NCI-H1694 (cell line): ENCODE measurements at places on chromosomes 4 and X.

DNA sequence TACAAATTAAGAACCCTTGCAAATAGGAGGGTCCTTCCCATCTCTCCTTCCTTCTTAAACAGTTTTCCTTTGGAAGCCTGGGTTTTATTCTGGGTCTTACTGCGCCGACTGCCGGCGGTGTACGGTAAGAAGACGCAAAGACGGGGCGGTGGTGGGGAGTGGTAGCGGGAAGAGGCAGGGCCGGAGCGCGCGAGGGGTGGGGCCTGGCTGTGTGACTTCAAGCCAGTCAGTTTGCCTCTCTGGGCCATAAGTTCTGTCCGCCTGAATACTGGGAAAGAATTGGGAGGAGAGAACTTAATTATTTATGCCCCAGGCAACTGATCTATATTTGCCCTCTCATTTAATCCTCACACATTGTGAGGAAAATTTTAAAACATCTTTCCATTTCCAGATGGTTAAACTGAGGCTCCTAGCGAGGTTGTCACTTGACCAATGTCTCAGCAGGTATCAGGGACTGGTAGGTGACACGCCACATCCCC lies 726 bp upstream of the KANTR start:
- DNase-seq = peak; percentile 72

DNA sequence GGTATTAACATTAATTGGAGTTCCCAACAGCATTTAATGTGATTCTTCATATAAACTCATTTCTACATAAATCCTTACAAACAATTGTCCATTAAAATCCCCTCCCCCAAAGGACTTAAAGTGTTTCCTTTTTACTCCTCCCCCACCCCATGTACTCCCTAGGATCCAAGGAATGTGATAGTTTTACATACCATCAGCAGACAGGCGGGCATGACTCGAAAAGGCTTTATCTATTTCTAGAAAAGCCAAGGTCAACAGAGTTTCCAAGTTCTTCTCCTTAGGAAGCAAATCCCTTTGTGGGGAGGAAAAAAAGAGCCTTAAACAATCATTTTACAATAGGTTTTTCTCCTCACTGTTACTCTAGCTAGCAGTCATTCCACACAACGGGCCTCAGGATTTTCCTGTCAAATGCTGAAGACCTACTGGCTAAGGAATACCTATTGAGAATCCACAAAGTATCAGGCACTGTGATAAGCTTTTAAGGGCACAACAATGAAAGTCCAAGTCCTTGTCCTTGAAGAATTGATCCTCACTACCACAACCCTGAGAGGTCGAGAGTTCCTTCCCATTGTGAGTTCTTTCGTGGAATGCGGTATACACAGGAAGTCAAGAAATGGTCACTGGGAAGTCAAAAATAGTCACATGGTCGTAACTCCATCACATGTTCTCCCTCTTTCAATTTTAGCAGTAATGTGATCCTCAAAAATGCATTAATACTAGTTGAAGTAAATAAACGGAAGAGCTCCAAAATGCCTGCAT lies 7.2 kb downstream of the PPM1K start:
- no peak for DNase-seq

GRCh38 chr4:80017125-80017854 lies 55.7 kb downstream of the ANTXR2 start:
- DNase-seq = no peak

DNA sequence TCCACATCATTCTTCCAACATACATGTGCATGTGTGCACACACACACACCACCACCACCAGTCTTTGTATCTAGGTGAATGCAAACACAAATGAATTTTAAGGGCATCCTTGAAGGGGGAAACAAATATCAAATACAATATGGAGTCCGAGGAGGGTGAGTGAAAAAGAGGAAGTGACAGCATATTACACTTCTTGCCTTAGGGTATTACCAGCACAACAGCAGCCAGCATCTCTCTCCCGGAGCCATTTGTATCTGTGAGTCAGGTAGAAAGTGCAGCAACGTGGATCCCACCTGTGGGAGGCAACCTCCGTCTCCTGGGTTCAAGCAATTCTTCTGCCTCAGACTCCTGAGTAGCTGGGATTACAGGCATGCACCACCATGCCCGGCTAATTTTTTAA lies 483.2 kb downstream of the SMARCA1 start:
- no peak for DNase-seq

DNA sequence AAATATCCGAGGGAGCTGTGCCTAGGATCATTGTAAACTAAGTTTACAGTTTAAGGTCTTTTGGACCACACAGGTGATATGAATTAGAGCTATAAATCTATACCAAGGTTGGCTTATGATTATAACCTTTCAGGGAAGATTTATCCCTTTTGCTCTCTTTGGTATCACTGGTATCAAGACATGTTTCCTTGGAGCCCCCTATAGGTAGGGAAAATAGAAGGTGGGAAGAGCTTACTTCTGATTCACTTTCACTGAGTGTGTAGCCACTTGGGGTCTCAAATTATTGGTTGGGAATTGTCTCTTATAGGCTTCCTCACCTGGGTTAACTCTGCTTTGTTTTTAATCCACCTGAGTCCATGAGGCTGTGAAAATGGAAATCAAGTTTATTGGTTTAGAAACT lies 262.1 kb upstream of the NR3C2 start:
- no peak for DNase-seq

- no peak for DNase-seq
Measured at GRCh38 chr4:181224852-181225251, 1018.4 kb upstream of the TENM3 start.

- DNase-seq = no peak
Measured at GRCh38 chr4:141702472-141703182, 66.2 kb downstream of the IL15 start.

GRCh38 chr4:87620491-87620890 lies 12.2 kb downstream of the DSPP start:
- no peak for DNase-seq

- DNase-seq = no peak
Measured at GRCh38 chrX:132114607-132115006, 13.2 kb downstream of the FRMD7 start.

DNA sequence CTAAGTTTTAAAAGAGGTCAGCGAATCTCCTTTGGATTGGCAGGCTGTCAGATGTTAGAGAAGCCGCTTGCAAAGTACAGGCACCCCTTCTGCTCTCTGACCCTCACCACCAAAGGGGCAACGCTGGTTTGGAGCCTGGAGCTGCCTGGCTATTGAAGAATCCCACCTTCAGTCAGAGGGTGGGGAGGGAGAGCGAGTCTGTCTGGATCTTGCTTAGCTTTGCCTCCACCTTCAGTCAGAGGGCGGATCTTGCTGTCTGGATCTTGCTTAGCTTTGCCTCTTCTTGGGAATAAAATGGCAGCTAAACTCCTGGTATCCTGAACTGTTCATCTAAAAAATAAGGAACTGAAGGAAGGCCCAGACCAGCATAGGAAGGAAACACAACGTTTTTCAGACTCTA lies 7.3 kb downstream of the CCDC110 start:
- no peak for DNase-seq

GRCh38 chrX:70969635-70970481 lies 39.0 kb upstream of the SLC7A3 start:
- no peak for DNase-seq

GRCh38 chr4:67701517-67701850 lies 529 bp upstream of the UBA6 start:
- no peak for DNase-seq

- DNase-seq = no peak
Measured at GRCh38 chrX:78517124-78517523, 142.0 kb downstream of the RTL3 start.

GRCh38 chr4:61298178-61298740 lies 98.1 kb downstream of the ADGRL3 start:
- DNase-seq = no peak

DNA sequence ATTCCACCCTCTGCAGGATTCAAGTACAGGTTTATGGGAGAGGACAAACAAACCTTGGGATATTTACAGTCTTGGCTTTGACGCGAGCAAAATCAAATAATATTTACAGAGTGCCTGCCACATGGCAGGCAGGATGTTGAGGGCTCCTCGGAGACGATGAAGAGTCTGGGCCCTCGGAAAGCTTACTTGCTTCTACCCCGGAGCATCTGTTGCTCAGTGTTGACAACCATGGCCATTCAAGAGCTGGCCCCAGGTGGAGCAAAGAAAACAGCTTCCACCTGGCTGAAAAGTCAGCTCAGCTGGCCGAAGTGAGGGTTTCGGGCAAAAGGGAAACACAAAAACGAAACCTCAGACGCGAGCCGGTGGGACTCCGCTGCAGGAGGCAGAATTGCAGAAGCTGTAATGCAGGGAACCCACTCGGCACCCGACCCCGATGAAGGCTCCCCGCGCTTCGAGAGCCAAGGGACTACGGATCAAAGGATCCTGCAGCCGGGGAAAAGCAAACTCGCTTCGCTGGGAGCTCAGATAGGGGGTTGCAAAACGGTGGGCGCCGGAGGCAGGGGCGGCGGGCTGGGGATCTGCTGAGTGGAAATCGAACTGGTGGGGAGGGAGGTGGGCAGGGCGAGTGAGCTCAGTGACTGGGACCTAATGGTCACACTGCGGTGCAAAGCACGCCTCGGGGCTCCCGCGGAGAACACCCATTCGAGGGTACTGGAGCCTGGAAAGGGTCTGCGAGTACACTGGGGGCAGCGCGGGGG lies 805 bp downstream of the ATP8A1 start:
- DNase-seq = no peak

DNA sequence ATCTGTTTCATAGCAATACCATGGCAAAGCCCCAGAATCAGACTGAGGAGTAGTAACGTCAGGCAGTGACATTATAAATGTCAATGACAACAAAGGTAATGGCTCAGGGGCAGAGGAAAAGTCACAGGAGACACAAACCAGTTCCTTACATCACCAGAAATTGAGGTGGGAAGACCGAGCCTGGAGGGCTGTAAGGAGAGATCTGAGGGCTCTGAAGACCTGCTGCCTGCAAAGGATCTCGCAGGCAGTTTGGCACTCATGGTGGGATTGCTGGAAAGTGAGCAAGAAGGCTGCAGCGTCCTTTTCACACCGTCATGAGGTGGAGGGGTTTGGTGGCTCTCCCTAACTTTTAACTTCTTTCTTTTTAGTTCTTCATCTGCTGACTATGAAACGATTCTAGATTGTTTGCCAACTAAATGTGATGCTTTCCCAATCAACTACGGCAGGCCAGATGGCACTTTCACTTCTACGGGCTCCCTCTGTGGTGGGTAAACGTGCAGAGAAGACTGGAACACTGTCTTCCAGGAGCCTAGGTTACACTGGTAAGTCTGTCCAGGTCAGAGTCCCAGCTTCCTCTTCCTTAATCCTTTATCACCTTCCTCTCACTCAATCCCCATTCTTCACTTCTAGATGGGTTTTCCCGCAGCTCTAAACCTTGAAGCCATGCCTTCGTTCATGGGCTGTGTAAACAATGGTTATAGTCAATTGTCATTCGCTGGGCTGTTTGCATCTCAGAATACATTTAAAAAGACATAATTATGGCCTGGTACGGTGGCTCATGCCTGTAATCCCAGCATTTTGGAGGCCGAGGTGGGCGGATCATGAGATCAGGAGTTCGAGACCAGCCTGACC lies 58.2 kb downstream of the TBC1D9 start:
- no peak for DNase-seq

GRCh38 chr4:149701435-149702156 lies 114.0 kb downstream of the IQCM start:
- no peak for DNase-seq

- no peak for DNase-seq
Measured at GRCh38 chr4:139642364-139642763, 23.3 kb upstream of the MGST2 start.

GRCh38 chrX:113274791-113275190 lies 434.2 kb upstream of the AMOT start:
- DNase-seq = no peak

DNA sequence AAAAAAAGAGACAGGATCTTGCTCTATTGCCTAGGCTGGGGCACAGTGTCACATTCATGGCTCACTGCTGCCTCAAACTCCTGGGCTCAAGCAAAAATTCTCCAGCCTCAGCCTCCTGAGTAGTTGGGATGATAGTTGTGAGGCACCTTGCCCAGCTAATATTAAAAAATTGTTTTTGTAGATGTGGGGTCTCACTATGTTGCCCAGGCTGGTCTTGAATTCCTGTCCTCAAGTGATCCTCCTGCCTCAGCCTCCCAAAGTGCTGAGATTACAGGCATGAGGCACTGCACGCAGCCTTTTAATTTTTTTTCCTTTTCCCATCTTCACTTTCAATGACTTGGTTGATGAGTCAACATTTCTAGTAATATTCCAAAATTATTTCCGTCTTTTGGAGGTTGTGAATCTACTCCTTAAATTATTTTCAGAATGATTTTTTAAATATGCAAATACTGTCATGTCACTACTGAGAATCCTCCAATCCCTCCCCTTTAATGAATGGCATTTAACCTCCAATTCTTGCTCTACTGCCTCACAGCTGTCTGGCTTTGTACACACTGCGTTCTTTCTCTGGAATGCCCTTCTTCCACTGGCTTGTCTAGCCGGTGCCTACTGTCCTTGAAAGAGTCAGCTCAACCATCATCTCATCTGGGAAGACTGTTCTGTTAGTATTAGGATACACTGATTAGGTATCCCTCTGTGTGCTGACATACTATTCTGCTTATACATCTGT lies 27.5 kb upstream of the DCTD start:
- no peak for DNase-seq

GRCh38 chrX:10011991-10012390 lies 44.8 kb downstream of the CLDN34 start:
- no peak for DNase-seq

DNA sequence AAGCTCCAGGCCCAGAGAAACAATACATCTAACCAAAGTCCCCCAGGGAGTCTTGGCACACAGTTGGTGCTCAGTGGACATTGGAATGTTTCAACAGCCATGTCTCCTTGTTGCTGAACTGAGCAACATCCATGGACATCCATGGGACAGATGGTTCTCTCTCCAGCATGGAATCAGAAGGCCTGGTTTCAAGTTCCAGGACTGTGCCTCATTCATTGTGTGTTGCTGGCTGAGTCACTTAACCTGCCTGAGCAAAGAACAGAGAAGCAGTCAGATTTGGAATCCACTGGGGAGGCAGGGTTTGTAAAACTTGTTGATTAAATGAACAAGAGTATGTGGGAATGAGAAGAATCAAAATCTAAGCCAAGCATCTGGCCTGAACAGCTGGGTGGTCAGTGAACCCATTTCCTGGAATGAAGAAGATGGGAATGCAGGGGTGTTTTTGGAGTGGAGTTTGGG lies 147.9 kb downstream of the CHIC2 start:
- DNase-seq = no peak

GRCh38 chr4:38371391-38371851 lies 292.6 kb upstream of the KLF3 start:
- no peak for DNase-seq

DNA sequence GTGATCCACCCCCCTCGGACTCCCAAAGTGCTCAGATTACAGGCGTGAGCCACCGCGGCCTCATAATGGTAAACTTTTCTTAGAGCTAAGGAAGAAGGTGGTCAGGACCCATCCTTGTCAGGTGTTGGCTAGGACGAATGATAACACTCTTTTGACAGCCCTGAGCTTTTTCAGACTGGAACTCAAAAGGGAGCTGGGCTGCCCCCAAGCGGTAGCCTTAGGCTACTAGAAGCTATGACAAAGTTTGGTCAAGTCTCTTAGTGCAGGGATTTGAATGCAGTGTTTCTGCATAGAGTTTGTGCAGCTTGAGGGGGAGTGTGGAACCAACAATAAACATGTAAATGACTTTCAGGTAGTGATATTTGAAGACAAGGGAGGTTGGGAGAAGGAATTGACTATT lies 11.8 kb upstream of the HSD17B10 start:
- peak; percentile 16 for DNase-seq
